Pons (tissue), 1 donor: ENCODE measurements at places on chromosomes 2 and 18.

GRCh38 chr2:232870766-232871371 is 805 bp downstream of the SNORC start:
- DNase-seq = no peak

- no peak for DNase-seq
Measured at GRCh38 chr18:73948497-73948896, 199.1 kb downstream of the FBXO15 start.

- no peak for DNase-seq
Measured at GRCh38 chr18:32337821-32338220, 132.9 kb downstream of the GAREM1 start.

DNA sequence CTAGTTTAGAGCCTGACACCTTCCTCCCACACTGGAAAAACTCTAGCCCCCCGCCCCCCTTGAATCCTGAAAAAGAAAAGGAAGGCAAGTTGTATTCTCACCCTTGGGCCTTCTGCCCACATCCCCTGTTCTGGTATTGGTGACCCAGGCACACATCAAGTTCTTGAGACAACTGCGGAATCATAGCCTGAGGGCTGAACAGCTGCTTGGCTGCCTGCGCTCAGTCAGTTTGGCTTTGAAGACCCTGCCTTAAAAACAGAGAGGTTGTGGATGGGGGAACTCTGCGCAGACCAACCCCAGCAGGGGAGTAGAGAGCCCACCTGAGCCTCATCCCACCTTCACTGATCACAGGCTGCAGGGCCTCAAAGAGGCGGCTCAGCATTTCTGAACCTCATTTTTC is 229.2 kb downstream of the ANAPC1 start:
- DNase-seq = no peak

DNA sequence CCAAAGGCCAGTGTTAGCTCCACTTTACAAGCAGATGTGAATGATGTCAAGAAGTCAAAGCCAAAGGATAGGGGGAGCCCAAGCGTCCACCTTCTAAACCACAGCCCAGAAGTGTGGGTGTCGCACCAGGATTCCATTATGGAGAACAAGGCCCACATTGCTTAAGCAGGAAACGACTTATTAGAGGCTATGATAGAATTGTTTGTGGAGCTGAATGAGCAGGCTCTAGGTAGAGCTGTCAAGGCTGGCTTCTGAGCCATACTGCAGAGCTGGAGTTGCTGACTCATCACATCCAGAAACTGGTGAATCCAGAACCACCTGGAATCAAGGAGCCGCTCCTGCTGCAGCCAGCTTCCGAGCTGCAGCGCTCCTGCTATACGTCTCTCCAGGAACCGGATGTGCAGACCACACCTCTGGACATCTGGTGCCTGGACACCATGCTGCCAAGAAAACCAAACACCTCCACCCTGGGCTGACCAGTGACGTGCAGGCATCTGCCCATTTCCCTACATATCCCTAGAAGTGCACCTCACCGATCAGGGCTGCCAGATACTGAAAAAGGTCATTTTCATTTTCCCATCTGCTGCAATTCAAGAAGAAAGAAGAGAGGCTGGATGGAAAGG is 6.2 kb upstream of the TWIST2 start:
- no peak for DNase-seq

- DNase-seq = no peak
Measured at GRCh38 chr2:595141-595815, 81.9 kb downstream of the TMEM18 start.

DNA sequence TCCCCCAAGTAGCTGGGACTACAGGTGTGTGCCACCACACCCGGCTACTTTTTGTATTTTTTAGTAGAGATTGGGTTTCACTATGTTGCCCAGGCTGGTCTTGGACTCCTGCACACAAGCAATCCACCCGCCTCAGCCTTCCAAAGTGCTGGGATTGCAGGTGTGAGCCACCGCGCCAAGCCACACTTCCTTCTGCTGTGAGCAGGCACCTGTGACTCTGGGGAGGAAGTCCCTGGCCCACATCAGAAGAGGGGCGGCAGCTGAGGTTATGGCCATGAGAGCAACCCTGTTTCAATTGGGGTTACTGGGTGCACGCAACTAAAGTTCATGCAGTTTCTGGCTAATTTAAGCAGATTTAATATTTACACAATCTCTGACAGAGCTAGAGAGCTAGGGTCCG is 91.0 kb downstream of the PLB1 start:
- DNase-seq = no peak

GRCh38 chr2:202007015-202007982 is 26.4 kb upstream of the FZD7 start:
- DNase-seq = no peak

GRCh38 chr2:29218550-29219125 is 103.4 kb downstream of the CLIP4 start:
- no peak for DNase-seq

- peak; percentile 53 for DNase-seq
Measured at GRCh38 chr18:35174093-35174731, 66.6 kb upstream of the ZNF397 start.

GRCh38 chr2:1140389-1141003 is 189.8 kb downstream of the SNTG2 start:
- no peak for DNase-seq

- DNase-seq = no peak
Measured at GRCh38 chr2:195709901-195710806, 53.1 kb downstream of the SLC39A10 start.

DNA sequence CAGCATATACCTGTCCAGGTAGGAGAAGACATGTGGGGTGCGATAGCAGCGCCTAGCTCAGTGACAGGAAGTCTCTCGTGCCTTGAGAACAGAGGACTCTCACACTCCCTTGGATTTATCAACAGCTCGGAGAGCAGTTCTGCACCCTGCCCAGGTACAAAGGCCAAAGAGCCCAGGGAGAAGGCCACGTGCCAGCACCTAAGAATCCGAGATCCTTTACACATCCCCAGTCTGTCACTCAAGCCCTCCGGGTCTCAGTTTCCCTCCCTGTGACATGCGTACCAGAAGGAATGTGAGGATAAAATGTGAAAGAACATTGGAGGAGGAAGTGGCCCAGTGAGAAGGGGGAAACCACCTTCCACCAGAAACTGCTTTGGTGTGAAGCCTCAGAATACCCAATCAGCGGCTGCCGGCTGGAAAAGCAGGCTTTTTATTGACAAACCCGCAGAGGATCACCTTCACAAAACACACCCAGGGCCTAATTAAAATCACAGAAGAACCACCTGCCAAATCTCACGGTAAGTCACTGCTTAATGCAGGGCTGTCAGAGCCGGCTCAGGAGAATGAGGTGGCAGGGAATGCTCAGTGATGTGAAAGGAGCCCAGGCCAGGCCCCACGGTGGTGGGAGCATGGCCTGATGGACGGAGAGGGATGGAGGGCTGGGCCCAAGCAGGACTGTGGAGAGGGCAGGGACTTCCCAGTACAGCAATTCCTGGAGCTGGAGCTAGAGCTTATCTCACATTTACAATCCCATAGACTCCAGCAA is 66.3 kb downstream of the MYO5B start:
- no peak for DNase-seq

- no peak for DNase-seq
Measured at GRCh38 chr2:220241423-220241822, 614.0 kb downstream of the SLC4A3 start.

- no peak for DNase-seq
Measured at GRCh38 chr18:56508370-56509036, 129.9 kb downstream of the TXNL1 start.

- no peak for DNase-seq
Measured at GRCh38 chr18:22260208-22260820, 90.9 kb downstream of the GATA6 start.

- DNase-seq = no peak
Measured at GRCh38 chr2:125386074-125386473, 1269.9 kb upstream of the GYPC start.

DNA sequence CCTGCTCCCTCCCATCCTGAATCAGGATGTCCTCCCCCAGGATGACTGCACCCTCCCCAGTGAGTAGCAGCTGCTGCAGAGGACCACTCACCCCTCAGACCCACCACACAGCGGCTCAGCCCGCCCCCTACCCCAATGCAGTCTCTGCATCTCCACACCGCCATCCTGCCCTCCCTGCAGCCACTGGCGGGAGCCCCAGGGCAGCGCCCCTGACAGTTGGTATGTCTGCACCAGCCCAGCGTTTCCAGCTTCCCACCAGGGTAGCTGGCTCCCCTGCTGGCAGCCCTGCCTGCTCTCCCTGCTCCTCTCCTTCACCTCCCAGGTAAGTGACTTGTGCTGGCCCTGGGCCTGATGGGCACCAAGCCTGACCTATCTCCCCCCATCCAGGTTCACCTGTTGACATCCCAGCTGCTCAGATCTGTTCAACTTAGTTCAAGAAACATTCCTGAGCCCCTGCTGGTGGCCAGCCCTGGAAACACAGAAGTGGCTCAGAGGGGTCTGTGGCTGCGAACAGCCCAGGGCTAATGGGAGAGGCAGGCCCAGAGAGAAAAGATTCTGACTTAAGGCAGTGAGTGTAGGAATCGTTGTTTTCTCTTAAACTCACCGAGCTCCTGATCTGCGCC is 117.7 kb upstream of the RAB6C start:
- no peak for DNase-seq

GRCh38 chr2:128520791-128521190 is 202.1 kb upstream of the HS6ST1 start:
- no peak for DNase-seq

DNA sequence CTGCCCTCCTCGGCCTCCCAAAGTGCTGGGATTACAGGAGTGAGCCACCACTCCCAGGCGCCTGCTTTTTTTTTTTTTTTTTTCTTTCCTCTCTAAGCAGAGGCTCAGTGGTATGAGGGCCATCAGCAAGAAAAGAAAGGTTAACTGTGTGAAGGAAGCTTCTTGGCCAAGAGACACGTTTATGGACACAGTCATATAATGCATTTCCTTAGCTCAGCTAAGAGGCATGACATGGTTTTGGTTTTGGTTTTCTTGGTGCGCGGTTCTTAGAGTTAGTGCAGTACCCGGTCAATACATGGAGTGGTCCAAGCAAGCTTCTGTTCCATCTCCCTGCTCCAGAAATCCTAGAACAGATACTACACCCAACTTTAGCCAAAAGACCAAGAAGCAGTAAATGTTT is 42.6 kb downstream of the RALBP1 start:
- no peak for DNase-seq
